Suppressor macrophage (primary cell): ENCODE measurements at places on chromosomes 16 and 17.
A peak's percentile ranks its signal among the peaks of the same experiment; 100 is the strongest.

GRCh38 chr17:57747221-57748017 is 2.3 kb upstream of the CCDC182 start:
- peak; percentile 74 for DNase-seq

DNA sequence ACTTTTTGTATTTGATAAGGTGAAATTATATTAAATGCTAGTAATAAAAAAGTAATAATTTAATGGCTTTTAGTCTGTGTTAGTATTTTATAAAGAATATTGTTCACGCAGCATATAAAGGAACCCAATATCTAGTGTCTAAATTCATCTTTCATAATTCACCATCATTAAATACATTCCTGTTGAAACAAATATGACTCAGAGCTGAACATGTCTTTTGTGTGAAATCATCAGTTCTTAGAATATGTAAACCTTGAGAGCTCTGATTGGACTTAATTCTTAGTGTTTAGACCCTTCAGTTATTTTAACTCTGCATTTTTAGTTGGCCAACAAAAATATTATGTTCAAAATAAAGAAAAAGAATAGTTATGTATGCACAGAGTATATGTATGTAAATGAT is 71.8 kb downstream of the ABHD15 start:
- DNase-seq, result no peak

DNA sequence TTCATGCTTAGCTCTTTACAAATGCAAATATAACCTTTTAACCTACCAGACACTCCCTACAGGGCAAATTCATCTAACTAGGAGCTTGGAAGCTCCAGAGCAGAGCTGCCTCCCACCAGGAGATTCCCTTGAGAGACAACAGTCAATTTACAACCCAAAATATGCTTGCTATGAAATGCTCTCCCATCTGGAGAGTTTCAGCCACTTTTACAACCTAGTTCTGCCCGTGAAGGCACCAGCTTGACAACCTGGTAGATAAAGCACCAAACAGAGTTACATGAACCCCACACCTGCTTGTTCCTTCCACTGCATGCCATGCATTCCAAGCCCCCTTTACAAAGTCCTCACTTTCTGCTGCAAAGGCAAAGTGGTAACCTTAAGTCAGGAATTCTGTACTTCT is 215.3 kb upstream of the KIF2B start:
- DNase-seq, result no peak

GRCh38 chr17:33696102-33696501 is 403.0 kb upstream of the ASIC2 start:
- DNase-seq, result no peak

- no peak for DNase-seq
These were observed 6.7 kb downstream of the TSPOAP1 start for GRCh38 chr17:58321571-58322525.

GRCh38 chr17:22374741-22375140 is 682.4 kb downstream of the KCNJ18 start:
- no peak for DNase-seq

- peak; percentile 41 for DNase-seq
These were observed 561 bp downstream of the AXIN1 start for GRCh38 chr16:351804-352520.

GRCh38 chr16:86211265-86211664 is 299.1 kb upstream of the FOXF1 start:
- DNase-seq, result no peak

GRCh38 chr16:57920215-57920879 is 50.6 kb downstream of the CNGB1 start:
- no peak for DNase-seq

- no peak for DNase-seq
These were observed 2.9 kb downstream of the HEXIM1 start for GRCh38 chr17:45150911-45151809.

DNA sequence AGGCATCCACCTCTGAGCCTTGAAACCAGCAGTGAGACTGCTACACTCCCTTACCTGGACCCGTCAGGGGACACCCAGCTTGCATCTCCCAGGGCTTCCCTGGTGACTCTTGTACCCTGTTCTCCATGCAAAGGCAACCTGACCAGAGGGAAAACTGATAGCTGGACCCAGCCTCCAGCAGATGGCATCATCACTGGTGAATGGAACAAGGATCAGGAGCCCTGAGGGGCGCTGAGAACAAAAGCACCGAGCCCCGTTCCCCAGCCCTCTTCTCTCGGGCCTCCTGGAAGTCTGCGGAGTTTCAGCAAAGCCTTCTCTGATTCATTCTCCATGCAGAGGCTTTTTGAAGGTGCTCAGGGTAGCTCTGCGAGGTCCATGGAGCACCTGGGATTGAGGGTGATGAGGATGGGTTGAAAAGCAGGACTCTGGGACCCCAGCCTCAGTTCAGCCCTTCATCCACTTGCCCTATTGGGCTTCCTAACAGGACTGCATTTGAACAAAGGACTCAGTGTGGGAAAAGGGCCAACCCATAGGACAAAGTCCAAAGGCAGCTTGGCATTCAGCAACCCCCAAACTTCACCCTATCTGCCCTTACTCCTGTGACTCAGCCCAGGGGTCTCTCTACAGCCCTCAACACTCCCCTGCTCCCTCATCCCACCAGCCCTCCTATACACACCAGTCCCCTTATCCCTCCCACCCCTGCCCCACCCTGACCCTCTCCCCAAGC is 45.0 kb upstream of the LHX1 start:
- DNase-seq, result no peak

DNA sequence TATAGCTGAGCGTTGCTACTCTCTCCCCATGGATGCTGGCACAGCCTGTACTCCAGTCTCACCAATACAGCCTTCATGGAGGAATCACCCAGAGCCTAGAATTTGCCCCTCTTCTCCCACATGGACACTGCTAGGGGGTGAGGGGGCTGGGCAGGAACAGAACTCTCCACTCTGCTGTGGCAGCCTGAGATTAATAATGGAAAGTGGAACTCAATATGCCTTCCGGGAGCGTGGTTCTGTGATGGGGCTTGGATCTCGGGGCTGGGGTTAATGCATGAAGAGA is 1.2 kb downstream of the SLC9A5 start:
- no peak for DNase-seq

DNA sequence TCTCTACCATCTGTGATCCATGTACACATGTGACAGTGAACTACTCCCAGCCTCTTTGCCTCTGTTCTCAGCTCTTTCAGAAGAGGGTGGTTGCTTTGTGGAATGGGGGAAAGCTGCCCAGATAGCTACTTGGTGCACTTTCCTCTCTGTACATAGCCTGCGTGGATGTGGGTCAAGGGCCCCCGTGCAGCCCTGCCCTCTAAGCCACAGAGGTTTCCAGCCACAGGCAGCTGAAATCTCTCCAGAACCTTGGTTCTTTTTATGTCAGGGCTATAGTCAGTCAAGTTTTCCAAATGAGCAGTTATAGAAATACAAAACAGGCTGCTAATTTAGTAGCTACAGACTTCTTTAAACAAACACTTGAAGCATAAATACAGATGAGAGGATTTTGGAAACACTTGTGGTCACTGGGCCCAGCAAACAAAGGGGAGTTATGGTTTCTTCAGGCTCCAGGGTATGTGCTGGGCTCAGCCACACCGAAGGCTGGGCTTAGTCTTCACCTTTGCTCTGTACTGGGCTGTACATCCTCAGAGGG is 199.7 kb upstream of the ASIC2 start:
- no peak for DNase-seq

DNA sequence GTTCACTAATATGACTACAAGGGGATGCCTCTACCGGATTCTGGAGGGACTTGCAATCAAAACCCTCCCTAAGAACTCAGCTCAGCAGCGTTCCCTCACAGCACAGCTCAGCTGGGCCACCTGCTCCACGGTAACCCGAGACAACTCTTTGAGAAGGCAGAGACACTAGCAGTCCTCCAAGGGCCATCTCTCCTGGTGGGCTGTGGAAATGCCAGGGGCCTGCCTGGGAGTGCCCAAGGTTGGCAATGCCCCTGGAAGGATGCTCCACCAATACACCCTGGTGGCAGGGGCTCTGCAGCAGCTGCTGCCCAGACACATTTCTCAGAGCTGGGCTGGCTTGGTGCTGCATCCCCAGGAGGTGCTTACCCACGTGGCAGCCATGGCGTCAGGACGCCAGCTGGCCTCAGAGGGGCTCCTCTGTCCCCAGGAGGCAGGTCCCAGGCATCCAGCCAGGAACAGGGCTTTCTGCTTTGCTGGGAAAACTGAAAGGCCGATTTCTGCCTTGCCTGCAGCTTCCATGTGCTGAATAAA is 16.5 kb downstream of the CDIP1 start:
- DNase-seq, result no peak
